Activated CD4-positive, alpha-beta T cell treated with anti-CD3 and anti-CD28 coated beads, Interleukin-2, amount 50 U/mL, for 48 hours (primary cell): ENCODE measurements at places on chromosomes 4 and X.
A peak's percentile ranks its signal among the peaks of the same experiment; 100 is the strongest.

DNA sequence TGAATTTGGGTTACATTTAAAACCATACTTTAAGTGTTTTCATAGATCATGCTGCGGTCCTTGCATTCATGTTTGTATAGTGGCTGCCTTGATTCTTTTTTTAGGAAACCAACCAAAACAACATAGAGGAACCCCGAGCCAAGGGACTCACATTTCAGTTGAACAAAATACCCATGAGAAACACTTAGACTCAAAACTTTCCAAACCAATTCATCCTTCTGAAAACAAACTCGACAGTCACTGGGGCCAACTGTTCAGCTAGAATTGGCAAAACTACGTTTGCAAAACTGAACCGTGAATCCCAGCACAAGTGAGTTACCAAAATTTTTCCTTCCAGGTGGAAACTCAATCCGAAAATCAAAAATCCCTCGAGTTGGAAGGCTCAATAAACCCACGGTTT, 1.4 kb downstream of the ADGRA3 start:
- DNase-seq: no peak

DNA sequence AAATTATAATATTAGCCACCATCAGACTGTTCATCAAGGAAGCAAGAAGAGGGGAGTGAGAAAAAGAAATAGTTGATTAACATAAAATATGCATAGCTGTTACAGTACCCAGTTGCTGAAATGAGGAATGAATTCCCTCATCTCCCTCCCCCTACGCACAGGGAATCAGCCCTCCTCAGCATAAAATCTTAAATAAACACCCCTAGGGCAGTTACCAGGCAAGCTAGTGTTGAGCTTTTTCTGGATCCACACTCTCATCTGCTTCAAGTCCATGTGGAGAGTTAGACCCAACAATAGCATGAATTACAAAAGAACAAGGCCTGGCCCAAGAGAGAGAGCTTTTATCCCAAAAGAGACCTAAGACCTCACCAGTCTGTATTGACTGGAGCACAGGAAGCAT, 19.0 kb upstream of the SYTL4 start:
- DNase-seq: no peak

- DNase-seq: no peak
Observed at GRCh38 chrX:1283741-1284140, 15.1 kb downstream of the CSF2RA start.

- DNase-seq: no peak
Observed at GRCh38 chr4:120549011-120549570, 373.4 kb downstream of the PRDM5 start.

- peak; percentile 21 for DNase-seq
Observed at GRCh38 chr4:80125252-80126177, 52.5 kb upstream of the ANTXR2 start.

- DNase-seq: no peak
Observed at GRCh38 chr4:33924239-33924638, 2320.1 kb downstream of the ARAP2 start.

DNA sequence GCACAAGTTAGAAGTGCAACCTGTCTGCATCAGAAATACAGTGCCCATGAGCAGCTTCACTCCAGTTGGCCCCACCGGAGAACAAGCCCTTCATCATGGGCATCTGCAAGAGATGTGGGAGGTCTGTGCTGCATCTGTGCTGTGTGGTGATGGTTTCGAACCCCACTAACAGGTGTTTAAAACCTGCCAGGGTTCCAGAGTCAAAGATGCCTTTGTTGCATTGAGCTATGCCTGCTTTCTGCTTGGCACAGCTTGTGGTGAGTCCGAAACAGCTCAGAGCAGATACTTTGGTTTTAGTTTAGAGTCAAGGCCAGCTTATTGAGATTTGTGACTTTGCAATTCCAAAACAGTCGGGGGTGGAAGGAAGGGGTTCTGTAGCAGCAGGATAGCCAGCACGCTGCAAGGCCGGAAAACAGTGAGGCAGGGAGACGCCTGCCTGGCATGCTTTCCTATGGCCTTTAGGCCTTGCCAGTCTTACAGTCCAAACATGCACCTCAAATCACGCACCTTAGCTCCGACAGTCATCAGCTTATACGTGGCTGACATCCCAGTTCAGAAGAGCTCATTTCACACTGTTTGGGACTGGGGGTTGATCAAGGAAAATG, 21.8 kb downstream of the MAGEA9 start:
- DNase-seq: no peak

- DNase-seq: no peak
Observed at GRCh38 chr4:67273666-67274065, 271.6 kb downstream of the CENPC start.
